Esophagus squamous epithelium (tissue), 5 donors: ENCODE measurements at places on chromosomes 12 and 14.

DNA sequence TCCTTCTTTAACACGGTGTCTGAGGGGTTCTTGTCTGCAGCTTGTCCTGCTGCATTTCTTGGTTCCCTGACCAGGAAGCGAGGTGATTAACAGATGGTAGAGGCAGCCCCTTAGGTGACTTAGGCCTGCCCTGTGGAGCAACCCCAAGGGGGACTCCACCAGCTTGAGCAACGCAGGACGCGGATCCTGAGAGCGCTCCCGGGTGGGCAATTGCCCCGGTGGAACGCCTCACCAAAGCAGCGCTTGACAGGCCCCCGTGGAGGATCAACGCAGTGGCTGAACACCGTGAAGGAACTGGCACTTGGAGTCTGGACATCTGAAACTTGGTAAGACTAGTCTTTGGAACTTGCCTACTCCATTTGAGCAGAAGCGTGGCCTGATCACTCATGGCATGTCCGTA is 272.9 kb upstream of the ATXN7L3B start:
- DNase-seq = no peak

DNA sequence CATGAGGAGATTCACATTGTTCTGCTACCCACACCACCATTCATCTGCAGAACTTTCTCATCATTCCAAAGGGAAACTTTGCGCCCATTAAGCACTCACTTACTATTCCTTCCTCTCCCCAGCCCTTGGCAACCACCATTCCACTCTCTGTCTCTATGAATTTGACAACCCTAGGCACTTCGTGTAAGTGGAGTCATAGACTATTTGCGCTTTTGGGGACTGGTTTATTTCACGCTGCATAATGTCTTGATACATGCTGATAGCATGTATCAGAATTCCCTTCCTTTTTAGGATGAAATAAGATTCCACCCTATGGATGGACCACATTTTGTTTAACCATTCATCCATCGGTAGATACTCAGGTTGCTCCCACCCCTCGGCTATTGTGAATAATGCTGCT is 4.5 kb upstream of the EML1 start:
- DNase-seq = no peak

GRCh38 chr14:73662487-73662943 is 17.7 kb downstream of the DNAL1 start:
- no peak for DNase-seq

DNA sequence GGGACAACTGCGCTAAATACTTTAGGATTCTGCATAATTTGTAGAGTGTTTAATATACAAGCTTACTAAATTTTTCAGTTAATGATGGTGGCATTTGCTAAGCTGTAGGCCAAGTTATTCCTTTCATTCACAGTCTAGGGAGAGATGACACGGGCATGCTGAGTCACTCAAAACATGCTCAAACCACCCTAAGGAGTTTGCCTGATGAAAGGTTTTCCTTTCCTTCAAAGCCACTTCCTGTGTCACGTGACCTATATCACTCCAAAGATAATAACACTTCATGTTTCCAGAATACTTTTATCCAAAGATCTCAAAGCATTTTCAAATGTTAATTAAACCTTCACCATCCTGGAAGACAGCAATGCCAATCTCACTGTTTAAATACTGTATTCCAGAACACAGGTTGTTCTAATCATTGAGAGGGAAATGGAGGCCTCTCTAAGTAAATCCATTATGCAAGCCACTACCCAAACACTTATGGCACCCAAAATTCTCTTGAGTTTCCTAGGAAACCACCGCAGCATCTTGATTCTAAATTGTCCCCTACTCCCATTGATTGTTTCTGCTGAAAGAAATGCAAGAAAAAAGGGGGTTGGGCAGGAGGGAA is 207.0 kb upstream of the CDKN3 start:
- DNase-seq = no peak

DNA sequence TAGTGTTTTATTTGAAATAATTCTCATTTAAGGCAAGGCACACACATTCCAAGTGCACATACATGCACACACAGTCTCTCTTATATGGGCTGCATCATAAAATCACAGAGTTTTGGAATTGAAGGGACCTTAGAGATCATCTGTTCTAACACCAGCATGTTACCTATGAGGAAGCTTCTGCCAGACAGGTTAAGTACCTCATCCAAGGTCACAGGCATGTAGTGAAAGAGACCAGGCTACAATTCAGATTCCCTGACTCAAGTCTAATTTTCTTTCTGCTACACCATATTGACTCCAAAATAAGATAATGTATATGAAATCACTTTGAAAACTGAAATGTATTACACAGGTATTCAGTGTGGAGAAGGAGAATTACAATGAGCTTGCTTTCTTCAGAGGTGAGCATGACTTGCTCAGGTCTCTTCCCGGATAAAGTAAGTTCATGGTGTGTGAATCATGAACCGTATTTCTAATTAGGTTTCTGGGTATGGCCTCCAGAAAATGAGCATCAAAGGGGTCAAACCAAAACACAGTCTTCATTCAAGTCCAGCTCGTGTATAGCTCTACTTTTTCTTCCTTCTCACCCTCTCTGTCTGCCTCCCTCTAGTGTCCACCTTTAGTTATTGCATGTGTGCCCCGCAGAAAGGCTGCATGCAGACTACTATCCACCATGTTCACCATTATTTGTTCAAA is 411.9 kb downstream of the FUT8 start:
- DNase-seq = no peak

DNA sequence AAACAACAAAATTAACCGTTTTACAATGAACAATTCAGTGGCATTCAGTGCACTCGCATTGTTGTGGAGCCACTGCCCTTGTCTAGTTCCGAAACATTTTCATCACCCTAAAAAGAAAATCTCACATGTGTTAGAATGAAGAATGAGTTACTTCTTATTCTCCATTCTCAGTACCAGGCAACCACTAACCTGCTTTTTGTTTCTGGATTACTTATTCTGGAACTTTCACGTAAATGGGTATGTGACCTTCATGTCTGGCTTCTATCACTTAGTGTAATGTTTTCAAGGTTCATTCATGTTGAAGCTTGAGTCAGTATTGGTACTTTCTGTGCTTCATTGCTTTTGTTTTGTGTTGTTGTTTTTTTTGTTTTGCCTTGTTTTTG is 15.6 kb downstream of the RCOR1 start:
- no peak for DNase-seq

DNA sequence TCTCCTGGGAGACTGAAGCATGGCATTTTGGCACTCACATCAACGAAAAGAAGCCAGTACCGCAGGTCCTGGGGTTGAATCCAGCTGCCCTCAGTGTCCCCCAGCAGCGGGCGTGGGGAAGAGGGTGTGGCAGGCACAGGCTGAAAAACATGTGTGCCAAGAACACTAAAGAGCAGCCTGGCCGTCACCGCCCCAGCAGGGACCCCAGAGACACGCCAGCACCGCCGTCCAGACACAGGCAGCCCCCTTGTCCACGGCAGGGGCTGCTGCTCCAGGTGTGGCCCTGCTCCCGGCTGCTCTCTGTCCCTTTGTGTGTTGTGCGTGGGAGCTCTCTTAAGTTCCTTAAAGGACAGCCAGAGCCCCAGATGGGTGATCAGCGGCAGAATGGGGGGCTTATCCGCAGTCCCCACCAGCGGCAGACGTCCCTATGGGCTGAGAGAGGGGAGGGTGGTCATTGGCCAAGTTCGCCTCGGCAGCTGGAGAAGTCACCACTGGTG is 556 bp downstream of the PHETA1 start:
- DNase-seq = no peak

GRCh38 chr12:41511247-41511646 is 323.1 kb downstream of the PDZRN4 start:
- no peak for DNase-seq

DNA sequence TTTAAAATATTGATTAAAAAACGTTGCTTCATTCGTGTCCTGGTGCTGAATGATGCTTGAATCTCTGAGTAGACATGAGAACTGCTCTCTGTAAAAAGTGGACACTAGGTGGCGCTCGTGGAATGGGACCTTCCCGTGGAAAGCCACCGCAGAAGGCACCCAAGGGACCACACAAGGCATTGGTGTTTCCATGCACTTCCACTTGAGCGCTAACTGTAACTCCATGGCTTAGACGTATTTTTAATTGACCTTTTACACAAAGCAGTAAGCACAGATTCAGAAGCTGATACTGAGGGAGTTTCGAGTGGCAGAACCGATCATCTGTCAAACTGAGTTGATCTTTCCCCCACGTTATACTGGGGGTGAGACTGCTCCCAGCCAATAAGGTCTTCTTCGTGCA is 135.3 kb downstream of the PRKCH start:
- DNase-seq = no peak
